ENCODE measurements at places on chromosomes 3 and 15.

GRCh38 chr3:126197854-126198584 is 17.6 kb upstream of the ALDH1L1 start:
- DNase-seq = peak; percentile 7

DNA sequence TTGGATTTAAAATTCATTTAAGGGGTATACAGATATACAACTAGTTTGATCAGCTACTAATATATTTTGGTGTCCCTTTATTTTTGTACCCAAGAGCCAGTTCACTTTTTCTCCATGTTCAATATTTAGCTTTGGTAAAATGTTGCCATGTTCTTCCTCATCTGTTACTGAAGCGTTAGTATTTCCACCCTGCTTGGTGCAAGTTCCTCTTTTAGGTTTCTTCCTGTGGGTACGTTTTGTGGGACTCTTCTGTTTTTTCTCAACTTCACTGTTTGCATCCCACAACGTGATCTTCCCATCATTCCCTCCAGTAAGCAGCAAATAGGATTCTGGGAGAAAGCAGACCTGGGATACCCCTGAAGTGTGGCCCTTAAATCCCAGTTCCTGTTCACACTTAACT is 14.1 kb downstream of the WDR53 start:
- DNase-seq = no peak

DNA sequence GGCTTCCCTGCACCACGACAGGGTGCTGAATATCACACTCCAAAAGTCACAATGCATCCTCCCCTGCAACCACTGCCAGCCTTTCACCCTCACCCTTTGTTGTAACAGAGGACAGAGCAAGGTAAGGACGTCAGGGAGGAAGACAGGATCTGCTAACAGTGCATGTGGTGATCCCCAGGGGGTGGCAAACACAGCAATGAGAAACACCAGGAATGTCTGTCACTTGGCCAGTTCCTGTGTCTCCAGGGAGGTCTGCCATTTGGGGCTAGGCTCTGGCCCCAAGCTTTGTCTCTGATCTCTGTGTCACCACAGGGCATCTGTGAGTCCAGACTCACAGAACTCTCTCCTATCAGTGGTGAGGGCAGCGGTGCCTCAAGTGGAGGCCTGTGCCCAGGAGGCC is 54.3 kb upstream of the SLC24A5 start:
- no peak for DNase-seq

- DNase-seq = no peak
Measured at GRCh38 chr3:155753038-155753639, 8.3 kb upstream of the PLCH1 start.

DNA sequence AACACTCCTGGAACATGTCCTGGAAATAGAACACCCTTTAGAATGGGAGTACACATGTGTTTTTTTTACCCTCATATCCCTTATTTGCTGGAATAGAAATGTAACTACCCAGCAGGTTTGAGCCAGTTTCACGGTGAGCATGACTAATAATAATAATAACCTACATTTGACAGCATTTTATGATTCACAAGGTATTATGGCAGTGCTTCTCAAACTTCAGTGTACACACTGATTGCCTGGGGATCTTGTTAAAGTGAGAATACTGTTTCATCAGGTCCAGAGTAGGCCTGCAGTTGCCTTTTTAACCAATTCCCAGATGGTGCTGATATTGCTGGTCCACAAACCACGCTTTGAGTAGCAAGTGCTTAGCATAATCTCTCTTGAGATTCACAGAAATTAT is 63.9 kb downstream of the NFKBIZ start:
- DNase-seq = no peak

DNA sequence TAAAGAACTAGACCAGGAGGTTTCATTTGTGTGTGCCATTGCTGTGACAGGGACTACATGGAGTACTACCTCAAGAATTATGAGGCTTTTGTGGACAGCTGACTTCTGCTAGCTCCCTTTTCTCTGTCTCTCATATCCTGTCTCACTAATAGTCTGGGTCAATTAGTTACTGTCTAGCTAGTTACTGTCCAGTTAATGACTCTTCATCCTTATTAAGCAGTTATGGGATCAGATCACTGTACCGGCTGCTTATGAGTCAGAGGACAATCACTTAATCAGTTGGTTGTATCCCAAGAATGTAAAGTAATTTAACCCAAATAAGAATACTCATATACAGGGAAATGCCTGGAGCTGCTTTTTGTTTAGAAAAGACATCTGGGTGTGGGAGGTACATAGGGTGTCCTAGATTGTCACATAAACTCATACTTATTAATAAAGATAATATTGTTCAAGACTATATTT is 158.0 kb downstream of the CDIN1 start:
- DNase-seq = no peak
